ENCODE measurements at places on chromosomes 1 and 21.

DNA sequence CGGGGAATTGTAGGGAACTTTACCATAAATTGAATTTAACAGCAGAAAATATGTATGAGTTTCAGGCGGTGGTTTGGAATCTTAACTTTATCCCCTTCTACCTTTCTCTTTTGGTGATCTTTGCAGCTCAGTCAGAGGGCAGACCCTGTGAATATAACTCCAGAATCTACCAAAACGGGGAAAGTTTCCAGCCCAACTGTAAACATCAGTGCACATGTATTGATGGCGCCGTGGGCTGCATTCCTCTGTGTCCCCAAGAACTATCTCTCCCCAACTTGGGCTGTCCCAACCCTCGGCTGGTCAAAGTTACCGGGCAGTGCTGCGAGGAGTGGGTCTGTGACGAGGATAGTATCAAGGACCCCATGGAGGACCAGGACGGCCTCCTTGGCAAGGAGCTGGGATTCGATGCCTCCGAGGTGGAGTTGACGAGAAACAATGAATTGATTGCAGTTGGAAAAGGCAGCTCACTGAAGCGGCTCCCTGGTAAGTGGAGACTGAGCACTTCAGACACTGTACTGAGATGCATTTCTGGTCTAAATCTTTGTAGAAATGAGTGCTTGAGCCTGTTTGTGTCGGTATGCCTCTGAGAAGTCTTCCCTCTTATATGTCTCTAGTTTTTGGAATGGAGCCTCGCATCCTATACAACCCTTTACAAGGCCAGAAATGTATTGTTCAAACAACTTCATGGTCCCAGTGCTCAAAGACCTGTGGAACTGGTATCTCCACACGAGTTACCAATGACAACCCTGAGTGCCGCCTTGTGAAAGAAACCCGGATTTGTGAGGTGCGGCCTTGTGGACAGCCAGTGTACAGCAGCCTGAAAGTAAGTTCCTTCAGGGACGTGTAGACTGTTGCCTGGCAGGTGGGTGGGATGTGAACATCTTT lies 1.5 kb downstream of the CCN1 start:
- DNase-seq, result peak; percentile 65

DNA sequence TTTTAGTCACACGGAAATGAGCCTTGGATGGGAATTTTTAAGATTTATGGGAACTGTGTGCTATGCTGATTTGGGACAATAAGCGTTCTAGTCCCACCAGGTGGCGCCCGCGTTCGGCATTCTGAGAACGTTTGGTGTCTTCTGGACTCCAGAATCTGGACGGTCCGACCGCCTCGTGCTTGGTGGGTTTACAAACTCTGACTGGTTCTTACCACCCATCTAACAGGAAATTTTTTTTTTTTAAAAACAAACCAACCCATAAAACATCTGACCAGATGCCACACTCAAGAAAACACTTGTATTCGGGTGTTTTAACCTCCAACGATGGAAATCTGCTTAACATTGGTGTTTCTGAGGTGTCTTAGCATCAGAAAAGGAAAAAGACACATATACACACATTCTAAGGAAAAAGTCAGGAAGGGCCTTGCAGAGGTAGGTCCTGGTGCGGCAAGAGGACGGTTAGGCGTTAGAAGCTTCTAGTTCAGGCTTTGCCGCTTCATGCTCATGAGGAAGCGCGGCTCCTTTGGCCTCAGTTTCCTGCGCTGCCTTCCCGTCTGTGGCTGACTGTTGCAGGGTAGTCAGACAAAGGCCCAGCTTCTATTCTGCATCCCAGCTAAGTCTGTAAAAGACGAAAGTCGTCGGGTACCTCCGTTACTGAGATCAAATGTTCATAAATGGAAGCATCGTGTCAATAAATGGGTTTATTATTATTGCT lies 814 bp upstream of the DYRK3 start:
- peak; percentile 54 for DNase-seq

- no peak for DNase-seq
These were observed 19.9 kb downstream of the DHCR24 start for GRCh38 chr1:54866801-54867716.

DNA sequence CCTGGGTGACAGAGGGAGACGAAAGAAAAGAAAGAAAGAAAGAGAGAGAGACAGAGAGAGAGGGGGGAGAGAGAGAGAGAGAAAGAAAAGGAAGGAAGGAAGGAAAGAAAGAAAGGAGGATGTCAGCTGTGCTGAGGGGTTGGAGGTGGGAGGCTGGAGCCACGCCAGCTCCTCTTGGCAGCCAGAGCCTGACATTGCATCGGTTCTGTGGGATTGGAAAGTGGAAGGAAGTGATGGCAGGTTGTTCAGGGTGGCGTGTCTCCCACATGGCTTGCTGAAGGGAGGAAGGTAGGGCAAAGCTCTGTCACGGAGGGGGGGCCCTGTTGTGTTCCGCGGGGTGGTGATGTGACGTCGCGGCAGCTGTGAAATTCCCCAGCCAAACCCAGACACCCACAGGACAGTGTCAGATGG lies 30.7 kb downstream of the EIF2D start:
- DNase-seq, result no peak

DNA sequence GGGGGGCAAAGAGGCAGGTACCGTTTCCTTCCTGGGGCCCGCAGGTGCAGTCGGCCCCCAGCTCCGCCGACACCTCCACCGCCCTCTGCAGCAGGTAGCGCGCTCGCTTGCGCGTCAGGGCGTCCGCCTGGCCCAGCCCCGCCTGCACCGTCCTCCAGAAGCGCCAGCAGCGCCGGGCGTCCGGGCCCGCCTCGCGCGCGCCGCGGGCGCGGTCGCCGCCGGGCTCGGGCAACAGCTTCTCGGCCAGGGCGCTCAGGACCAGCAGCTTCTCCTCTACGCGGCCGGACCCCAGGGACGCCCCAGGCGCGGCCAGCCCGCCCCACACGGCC lies 863 bp downstream of the TARBP1 start:
- DNase-seq, result peak; percentile 50

DNA sequence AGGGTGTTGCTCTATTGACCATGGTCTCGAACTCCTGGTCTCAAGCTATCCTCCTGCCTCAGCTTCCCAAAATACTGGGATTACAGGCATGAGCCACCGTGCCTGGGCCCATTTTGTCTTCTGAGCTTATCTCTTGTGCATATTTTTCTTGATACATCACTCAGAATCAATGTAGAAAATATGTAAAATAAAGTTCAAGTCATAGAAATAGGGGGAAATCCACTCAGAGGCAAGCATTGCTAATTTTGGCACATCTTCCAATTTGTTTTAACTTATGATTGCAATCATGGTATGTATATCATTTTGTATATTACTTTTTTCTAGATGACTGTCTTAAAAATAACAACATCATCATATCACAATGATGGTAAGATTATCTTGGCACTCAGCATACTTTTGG lies 21.6 kb downstream of the RIT1 start:
- no peak for DNase-seq

DNA sequence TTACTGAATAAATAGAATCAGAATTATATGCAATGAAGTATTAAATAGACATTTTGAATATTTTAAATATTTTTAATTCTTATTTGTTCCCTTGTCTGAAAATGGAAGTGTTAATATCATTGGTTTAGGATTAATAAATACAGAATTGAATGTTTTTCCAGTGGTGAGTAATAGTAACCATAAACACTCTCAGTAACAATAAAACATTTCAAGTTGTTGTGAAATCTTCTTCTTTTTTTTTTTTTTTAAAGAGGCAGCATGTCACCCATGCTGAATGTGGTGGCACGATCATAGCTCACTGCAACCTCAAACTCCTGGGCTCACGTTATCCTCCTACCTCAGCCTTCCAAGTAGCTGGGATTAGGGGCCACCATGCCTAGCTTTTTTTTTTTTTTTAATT lies 86.2 kb upstream of the ZBTB18 start:
- no peak for DNase-seq

DNA sequence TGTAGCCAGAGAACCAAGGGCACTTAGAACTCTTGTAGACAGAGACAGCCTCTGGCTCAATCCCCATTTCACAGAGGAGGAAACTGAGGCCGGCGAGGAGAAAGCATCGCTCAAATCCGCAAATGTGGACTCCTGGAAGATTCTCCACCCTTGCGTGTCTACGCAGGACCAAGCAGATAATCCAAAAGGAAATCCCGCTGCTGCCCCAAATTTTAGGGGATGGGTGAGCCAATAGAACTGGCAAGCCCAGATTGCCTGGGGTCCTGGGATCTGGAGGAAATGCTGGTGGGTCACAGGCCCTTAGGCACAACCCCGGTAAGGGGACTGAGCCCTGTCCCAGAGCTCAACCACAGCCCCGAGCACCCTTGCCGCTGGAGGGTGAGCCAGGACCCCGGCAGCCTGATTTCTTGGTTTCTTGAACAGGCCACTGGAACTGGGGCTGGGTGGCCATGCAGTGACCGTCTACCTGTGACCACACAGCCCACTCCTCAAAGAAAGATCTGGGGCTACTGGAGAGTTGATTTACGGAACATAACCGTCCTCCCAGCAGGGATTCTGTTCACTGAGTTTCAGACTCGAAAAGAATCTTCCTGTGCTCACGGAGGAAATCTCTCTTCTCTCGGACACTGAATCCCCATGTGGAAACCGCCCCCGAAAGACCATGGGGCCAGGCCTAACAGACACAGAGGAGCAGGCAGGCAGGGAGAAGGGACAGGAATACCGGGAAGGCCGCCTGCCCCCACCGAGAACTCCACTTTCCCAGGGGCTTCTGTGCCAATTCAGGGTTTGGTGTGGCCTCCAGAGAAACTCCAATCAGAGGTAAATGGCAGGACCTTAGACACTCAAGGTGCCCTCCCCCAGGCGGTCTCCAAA lies 238.4 kb downstream of the NPHP4 start:
- DNase-seq, result no peak

DNA sequence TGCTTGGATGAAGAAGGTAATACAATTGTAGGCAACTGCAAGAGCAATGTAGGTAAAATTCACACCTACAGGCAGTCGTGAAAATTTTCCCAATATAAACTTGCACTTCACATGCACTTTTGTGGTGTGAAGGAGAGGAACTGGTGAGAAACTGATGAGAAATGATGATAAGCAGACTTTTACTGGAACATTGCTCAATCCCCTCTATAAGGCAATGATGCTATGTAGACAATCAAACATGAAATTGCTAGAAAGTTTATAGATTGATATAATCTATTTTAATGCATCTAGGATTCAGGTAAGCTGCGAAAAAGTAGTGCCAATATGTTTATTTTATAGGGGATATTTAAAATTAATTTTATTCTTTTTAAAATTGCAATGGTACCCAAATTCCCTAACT lies 802.2 kb downstream of the KCNT2 start:
- DNase-seq, result no peak

DNA sequence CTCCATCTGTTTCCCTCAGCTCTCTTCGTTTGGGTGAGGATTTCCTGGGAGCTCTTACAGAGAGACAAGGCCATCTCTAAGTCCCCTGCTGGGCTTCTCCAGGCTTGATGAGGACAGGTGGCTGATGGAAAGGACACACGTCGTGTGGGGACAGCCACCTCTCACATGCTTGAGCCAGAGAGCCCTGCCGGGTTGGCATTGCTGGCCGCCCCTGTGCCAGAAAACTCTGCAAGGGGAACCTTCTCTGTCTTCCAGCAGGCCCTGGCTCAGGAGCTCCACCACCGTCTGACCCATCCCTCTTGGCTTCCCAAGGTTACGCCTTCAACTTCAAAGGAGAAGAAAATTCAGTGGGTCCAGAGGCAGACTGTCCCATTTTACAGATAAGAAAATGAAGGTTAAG lies 82.8 kb downstream of the CASZ1 start:
- DNase-seq, result no peak

Measured in HuH-7 (cell line).